ENCODE measurements at places on chromosomes 13 and 19. TPM values are rescaled to one million over a fixed set of nuclear protein-coding genes. Genes with fewer than 3 reads are reported as not detected.
A peak's percentile ranks its signal among the peaks of the same experiment; 100 is the strongest.

DNA sequence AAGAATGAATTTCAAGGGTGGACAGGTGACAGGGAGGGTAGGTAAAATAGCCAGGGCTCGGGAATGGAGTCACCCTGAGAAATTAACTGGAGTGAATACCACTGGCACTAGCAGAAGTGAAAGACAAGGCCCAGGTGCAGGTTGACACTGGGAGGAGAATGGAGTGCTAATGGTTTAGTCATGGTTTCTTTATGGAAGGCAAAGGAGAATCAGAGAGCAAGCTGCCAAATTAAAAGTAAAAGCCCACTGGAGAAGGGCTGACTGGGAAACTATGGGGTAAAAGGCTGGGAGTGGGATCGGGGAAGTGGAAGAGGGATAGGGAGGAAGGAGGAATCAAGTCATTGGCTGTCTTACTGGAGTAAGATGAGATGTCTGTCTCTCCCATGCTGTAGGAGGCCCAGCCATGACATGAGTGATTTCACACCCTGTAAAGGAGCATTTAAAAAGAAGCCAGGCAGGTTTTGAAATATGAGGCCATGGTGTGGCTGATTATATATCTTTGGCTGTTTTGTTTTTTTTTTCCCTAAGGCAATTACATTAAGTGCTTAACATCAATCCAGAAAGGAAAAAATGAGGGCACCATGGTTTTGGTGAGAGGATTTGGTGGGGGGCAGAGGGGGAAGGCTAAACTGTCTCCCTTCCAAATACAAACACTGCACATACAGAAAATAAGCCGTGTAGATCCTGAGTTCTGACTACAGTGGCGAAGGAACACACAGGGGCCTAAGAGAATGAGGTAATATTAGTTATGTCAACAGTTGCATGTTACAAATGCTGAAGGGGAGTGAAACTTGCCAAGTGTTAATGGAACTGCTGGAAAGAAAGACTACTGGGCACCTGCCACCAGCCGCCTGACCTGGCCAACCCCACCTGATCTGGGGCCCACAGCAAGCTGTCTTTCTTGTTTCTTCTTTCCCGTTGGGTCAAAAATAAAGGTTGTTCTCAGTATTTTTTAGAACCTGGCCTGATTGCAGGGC lies 183.5 kb upstream of the TSC22D1 start:
- H3K27me3 ChIP-seq, result no peaks in the 10 kb centered on the region
- H3K36me3 ChIP-seq, result no peaks in the 10 kb centered on the region
- peak; percentile 10 for DNase-seq
- H3K27ac ChIP-seq, result no peak overlapping the region

GRCh38 chr13:53126841-53127245 lies 98.2 kb downstream of the OLFM4 start:
- no peak for DNase-seq
- no peaks in the 10 kb centered on the region for H3K36me3 ChIP-seq
- no peak overlapping the region for H3K4me3 ChIP-seq
- H3K4me1 ChIP-seq, result no peaks in the 10 kb centered on the region

DNA sequence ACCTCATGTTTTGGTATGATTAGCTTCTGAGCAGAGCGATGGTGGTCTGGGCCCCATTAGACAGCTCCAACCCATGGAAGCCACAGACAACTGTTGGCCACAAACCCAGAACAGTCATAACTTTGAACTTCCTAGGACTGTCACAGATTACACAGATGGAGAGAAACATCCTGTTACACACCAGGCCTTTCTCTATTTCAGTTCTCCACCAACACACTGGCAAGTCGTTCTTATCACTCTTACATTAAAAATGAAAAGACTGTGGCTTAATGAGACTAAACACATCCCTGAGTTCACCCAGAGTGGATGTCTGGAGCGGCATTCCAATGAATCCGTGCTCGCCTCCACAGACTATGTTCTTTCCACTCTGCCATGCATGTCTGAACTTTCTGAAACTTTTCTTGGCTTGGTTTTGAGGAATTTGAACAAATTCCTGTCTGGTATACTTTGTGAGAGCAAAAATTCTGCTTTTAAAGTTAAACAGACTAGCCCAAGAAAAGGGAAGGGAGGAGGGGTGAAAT lies 109.1 kb downstream of the NALCN start:
- H3K4me3 ChIP-seq, result no peak overlapping the region
- DNase-seq, result no peak
- no peaks in the 10 kb centered on the region for H3K4me1 ChIP-seq
- H3K36me3 ChIP-seq, result no peaks in the 10 kb centered on the region
- H3K27ac ChIP-seq, result no peak overlapping the region

DNA sequence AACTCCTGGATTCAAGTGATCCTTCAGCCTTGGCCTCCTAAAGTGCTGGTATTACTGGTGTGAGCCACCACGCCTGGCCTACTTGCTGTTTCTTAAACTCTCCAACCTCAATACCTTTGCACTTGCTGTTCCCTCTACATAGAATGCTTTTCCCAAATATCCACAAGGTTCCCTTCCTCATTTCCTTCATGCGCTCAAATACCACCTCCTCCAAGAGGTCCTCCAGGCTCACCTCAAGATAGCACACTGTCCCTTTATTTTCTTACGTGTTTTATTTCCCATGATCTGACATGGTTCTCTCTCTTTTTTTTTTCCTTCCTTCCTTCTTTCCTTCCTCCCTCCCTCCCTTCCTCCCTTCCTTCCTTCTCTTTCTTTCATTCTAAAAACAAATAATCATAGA lies 13.5 kb downstream of the RDH8 start:
- H3K27ac ChIP-seq, result no peak overlapping the region
- no peaks in the 10 kb centered on the region for H3K27me3 ChIP-seq
- H3K4me1 ChIP-seq, result peaks cover 9% of the 10 kb centered on the region
- no peaks in the 10 kb centered on the region for H3K36me3 ChIP-seq
- H3K4me3 ChIP-seq, result no peak overlapping the region

TRPM4 gene
- 26.6 TPM for total RNA-seq

GRCh38 chr19:41565379-41565720 lies 10.6 kb upstream of the CEACAM21 start:
- H3K27ac ChIP-seq, result no peak overlapping the region
- H3K36me3 ChIP-seq, result no peaks in the 10 kb centered on the region
- H3K4me1 ChIP-seq, result peaks cover 21% of the 10 kb centered on the region
- peaks cover 37% of the 10 kb centered on the region for H3K27me3 ChIP-seq
- no peak overlapping the region for H3K4me3 ChIP-seq

AMER2 gene
- not detected for total RNA-seq

GRCh38 chr13:47232516-47232915 lies 335.7 kb upstream of the HTR2A start:
- no peak overlapping the region for H3K27ac ChIP-seq
- no peaks in the 10 kb centered on the region for H3K36me3 ChIP-seq
- H3K27me3 ChIP-seq, result no peaks in the 10 kb centered on the region
- no peak overlapping the region for H3K4me3 ChIP-seq
- no peaks in the 10 kb centered on the region for H3K4me1 ChIP-seq

DNA sequence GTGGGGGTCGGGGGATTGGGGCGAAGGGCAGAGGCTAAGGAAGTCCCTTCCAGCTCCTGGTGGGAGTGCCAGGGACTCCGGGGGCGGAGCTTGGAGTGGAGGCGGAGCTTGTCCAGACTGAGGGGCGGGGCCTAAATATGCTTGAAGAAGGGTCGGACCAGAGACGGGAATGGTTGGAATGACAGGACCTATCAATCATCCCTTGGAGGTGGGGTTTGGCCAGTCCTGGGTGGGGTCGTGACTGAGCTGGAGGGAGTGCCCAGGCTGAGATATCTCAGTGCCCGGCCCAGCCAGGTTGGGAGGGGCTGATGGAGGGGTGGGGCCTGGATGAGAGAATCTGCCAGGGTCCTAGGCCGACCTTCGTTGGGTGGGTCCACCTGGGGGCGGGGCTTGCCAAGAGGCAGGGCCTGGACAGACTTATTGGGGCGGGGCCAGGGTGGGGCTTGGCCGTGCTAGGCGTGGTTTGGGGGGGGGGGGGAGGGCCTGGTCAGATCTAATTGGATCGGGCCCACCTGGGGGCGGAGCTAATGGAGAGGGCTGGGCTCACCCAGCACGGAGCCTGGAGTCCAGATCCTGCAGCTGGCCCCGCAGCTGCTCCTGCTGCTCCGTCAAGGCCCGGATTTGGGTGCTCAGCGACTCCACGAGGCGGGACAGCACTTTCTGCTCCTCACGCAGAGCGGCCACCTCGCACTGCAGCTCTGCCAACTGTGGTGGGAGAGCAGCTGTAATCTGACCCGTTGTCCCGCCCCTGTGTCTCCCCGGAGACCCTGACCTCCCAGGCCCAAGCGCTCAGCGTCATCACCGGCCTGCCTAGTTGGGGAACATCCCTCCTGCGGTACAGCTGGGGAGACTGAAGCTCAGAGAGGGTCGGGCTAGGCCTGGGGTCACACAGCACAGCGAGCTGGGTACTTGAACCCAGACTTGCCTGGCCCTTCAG lies 2.6 kb upstream of the WIZ start:
- no peaks in the 10 kb centered on the region for H3K36me3 ChIP-seq
- peak overlapping the region; percentile 59 for H3K4me3 ChIP-seq

DNA sequence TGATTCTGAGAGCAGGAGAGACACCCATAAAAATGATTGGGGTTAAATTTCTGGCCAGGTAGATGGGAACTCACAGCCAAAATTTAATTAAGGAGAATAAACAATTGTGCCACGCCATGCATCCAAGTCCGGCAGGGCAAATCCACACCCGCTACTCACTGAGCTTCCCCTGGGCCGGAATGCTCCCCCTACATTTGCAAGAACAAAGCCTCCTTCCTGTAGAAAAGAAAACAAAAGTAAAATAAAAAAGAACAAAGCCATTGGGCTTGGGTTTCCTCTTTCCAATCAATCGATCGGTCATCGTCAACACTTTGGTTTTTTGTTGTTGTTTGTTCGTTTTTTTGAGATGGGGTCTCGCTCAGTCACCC lies 30.2 kb upstream of the TFDP1 start:
- H3K36me3 ChIP-seq, result no peaks in the 10 kb centered on the region
- no peaks in the 10 kb centered on the region for H3K27me3 ChIP-seq
- no peak for DNase-seq
- H3K27ac ChIP-seq, result no peak overlapping the region

DNA sequence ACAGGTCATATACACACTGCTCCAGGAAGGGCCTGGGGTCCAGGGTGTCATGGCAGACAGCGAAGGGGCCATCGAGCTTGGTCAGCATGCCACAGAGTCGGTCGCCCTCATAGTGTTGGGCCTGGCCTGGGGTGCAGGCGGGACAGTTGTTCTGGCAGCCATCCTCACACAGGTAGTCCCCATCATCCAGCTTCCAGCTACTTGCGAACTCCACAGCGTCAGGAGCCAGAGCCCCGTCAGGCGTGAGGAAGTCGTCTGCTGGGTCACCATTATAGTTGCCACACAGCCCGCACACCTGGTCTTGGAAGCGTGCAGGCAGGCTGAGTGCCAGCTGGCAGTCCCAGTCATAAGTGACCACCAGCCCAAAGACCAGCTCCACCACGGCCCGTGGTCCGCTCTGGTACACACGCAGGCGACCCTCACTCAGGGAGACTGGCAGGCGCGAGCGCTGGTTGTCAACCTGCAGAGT lies 16.2 kb downstream of the FCGBP start:
- H3K36me3 ChIP-seq, result no peaks in the 10 kb centered on the region
- H3K27ac ChIP-seq, result no peak overlapping the region
- H3K4me3 ChIP-seq, result no peak overlapping the region
- DNase-seq, result no peak
- no peaks in the 10 kb centered on the region for H3K4me1 ChIP-seq

GRCh38 chr19:11238041-11238440 lies 1.4 kb upstream of the ANGPTL8 start:
- H3K27me3 ChIP-seq, result no peaks in the 10 kb centered on the region
- no peak overlapping the region for H3K4me3 ChIP-seq
- H3K36me3 ChIP-seq, result no peaks in the 10 kb centered on the region
- no peak overlapping the region for H3K27ac ChIP-seq
- DNase-seq, result no peak
- H3K4me1 ChIP-seq, result no peaks in the 10 kb centered on the region

DNA sequence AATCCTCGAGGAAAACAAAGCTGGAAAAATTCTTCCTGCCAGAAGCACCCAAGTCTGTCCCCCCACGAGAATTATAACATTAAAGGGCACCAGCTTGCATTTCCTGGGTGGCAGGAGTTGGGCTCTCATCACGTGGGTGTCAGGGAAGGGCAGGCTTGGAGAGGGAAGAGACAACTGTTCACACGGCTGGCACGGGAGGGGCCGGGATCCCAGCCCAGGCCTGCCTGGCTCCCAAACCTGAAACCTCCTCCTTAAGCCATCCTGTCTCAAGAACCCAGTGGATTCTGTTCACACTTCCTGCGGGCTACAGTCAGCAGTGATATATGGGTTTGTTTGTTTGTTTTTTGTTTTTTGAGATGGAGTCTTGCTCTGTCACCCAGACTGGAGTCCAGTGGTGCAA lies 12.2 kb downstream of the GRIK5 start:
- H3K36me3 ChIP-seq, result no peaks in the 10 kb centered on the region
- H3K27me3 ChIP-seq, result no peaks in the 10 kb centered on the region
- H3K27ac ChIP-seq, result no peak overlapping the region
- no peak for DNase-seq

GRCh38 chr13:57634839-57635165 lies 3.3 kb downstream of the PCDH17 start:
- peaks cover 28% of the 10 kb centered on the region for H3K4me1 ChIP-seq
- peak overlapping the region; percentile 70 for H3K4me3 ChIP-seq
- H3K27me3 ChIP-seq, result peaks cover 26% of the 10 kb centered on the region

DNA sequence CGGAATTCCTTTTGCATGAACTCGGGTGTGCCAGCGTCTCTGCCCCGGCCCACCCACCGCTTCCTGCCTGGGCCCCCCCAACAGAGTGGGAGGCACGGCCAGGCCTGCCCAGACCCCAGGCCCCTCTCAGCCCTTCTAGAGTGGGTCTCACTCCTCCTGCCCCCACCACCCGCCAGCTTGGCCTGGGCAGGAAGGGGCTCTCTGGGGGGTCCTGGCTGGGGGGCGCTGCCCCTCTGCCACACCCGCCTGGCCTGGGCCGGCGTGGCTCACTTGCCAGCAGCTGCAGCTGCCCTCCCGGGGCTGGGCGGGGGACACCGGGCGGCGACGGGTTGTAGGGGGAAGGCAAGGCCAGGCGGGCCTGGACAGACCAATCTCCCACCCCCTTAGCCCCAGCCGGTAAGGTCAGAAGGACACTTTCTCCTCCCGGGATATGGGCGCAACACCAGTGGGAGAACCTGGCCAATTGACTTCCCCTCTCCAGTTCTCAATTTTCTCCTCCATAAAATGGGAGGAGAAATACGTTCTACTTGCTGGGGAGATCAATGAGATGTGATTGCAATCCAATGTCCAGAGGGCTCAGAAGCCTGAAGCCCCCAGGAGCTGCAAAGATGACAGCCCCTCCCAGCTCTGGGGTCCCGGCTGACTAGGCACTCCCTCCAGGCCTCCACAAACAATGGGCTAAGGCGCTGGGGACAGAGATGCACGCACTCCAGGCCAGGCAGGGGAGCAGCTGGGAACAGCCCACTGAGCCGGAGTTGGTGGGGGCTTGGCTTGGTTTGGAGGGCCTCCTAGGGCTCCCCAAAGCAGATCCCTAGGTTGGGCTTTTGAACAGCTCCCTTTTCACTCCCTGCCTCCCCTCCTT lies 2.4 kb downstream of the CRLF1 start:
- DNase-seq, result no peak
- peaks cover 73% of the 10 kb centered on the region for H3K27me3 ChIP-seq
- H3K4me1 ChIP-seq, result peaks cover 40% of the 10 kb centered on the region

GRCh38 chr19:29660835-29661234 lies 4.4 kb upstream of the PLEKHF1 start:
- no peaks in the 10 kb centered on the region for H3K36me3 ChIP-seq
- H3K27ac ChIP-seq, result no peak overlapping the region
- H3K4me3 ChIP-seq, result no peak overlapping the region
- no peaks in the 10 kb centered on the region for H3K27me3 ChIP-seq
- no peak for DNase-seq

ATP12A gene
- not detected for total RNA-seq

MTIF3 gene
- 207 TPM for total RNA-seq

GRCh38 chr19:7678971-7679751 lies 1.5 kb upstream of the TRAPPC5 start:
- H3K4me1 ChIP-seq, result no peaks in the 10 kb centered on the region
- H3K27me3 ChIP-seq, result peaks cover 8% of the 10 kb centered on the region
- no peak overlapping the region for H3K4me3 ChIP-seq
- no peak overlapping the region for H3K27ac ChIP-seq
- H3K36me3 ChIP-seq, result no peaks in the 10 kb centered on the region
- DNase-seq, result no peak
